ENCODE measurements at places on chromosomes 11 and 22.

DNA sequence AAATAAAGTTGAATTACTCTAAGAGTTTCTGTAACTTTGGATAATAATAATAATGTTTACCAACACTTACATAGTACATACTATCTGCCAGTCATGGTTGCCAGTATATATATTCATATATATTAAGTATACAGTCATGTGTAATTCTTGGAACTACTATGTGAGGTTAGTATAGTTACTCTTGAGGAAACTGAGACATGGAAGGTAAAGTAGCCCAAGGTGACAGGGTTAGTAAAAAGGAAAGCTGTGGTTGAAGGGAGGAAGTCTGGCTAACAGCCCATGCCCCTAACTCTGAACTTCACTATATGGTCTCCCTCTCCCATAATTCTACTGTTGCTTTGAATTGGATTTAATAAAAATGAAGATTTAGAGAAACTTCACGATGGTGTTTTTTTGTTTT is 24.9 kb downstream of the FDX1 start:
- DNase-seq, result no peak

DNA sequence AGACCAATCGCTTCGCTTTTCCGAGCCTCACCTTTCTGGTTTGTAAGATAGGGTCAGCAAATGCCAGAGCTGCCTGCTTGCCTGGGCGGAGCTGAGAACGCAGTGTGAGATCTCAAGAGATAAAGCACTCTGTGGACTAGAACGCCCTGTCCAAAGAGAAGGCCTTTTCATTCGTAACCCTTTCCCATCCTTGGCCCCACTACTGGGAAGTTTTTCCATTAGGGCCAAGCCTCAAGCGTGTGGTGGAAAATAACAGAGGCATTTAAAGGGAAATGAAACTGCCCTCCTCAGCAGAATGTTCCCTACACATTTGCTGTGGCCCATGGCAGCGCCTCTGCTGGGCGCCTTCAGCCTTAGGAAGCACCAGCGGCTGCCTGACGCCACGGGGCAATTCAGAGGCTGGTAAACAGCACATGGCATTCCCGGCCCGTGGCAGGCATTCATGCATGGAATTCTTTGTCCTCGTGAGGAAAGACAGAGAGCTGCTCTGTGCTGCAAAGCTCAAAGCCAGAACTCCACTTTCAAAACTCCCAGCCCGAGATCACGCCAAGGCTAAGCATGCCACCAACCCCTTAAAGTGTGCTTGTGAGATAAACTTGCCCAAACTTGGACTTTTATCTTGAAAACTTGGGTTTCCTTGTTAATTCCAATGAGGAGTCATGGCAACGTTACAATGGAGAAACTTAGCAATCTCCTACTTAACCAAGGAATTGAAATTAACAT is 38.1 kb downstream of the AHNAK start:
- DNase-seq, result peak; percentile 97

DNA sequence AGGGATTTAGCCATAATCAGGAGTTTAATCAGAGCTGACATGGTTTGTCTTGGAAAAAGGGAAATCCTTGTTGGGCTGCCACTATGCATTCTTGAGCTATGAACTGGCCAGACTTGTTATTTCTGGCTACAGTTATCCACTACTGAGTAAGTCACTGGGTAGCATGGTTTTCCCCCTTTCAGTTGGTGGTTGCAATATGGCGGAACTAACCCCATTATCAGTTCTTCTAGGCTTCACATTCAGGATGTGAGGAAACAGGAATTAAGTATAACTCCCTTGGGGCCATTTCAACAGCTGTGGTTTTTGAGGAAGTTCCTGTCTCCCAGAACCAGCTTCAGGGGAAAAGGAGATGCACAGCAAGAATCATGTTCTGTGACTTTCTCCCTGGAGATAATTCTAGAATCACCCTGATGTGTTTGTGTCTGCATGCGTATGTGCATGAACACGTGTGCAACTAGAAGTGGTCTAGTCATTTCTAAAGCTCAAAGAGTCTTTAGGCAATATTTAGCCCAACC is 103.0 kb upstream of the CD44 start:
- DNase-seq, result peak; percentile 42

GRCh38 chr22:39703091-39703490 is 132.5 kb downstream of the CACNA1I start:
- no peak for DNase-seq

GRCh38 chr22:28560046-28560742 is 119.4 kb downstream of the TTC28 start:
- DNase-seq, result no peak

DNA sequence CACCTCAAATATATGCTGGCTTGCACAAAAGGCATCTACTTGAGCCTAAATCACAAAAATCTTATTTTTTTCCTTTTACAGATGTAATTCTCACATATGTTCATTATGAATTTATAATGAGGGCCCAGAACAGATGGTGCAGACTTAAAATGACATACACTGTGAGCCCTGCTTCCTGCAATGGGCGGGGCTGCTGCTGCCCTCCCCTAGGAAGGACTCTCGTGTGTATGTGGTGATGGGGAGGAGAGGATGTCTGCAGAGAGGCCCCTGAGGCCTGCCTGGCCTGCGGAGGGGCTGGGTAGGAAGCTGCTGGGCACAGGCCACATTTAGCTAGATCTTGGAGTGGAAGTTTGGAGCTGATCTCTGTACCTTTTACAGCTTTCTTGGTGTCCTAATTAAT is 233.4 kb upstream of the KIRREL3 start:
- DNase-seq, result no peak

DNA sequence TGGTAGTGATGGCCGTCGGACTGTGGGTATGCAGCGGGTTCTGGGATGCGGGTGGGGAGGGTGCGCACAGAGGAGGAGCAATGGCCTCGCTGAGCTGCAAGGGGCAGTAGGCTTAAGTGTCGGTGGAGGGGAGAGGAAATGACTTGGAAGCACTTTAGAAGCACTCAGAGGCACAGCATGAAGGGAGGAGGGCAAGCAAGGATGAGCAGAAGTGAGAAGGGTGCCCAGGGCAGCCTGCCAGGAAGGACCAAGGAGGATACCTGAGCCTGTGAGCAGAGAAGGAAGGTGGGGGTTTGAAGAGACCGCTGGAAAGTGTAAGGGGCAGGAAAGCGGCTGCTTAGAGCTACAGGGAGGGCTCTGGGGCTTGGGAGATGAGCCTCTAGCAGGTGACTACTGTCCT is 330 bp downstream of the SLC5A1 start:
- DNase-seq, result no peak

DNA sequence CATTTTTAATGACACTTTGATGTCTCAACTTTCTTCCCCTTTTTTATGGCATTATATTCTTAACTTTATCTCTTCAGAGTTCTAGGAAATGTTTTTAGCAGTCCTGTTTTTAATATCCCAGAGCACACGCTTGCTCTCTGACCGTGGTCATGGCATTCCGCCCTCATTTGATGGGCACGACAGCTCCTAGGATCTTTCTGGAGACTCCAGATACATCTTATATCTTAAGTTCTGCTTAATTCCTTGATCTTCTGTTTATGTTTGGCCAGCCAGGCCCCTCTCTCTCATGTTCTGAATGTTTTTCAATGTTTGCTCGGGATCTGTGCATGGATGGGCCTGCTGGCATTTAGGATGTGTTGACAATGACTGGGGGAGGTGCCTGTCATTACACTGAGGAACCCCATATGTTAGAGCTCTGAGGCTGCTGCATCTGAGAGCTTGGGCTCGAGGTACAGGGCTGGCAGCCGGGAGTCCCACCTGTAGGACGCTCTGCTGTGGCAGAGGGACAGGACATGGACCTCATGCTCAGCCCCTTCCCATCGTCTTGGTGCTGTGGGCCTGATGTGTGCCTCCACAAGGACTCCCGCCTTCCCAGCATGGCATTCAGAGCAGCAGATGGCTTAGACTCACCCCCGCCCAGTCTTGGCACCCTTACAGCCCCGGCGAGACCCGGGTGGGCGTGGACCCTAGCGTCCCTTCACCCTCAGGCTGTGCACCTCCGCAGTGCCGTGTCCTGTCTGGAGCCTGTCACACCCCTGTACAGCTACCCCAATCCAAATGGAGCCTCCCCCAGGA is 75.0 kb downstream of the CDKN1C start:
- no peak for DNase-seq

- no peak for DNase-seq
Observed at GRCh38 chr11:70301191-70301590, 30.7 kb downstream of the PPFIA1 start.

GRCh38 chr11:96074551-96075310 is 150.8 kb upstream of the MTMR2 start:
- no peak for DNase-seq

DNA sequence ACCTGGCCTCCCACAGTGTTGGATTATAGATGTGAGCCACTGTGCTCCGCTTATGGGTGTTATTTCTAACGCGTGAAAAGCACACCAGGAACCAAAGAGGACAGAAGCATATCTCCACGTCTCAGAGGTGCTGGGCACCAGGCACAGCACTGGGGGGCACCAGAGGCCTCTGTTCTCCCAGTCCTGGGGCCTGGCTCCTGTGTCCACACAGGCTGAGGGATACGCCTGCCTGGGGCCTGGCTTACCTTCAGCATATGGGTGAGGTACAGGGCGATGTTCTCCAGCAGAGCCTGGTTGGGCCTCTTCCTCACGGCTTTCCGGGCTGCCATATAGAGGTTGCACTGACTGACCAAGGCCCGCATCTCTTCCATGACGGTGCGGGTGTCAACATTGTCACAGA is 24.7 kb upstream of the NAP1L4 start:
- DNase-seq, result no peak

DNA sequence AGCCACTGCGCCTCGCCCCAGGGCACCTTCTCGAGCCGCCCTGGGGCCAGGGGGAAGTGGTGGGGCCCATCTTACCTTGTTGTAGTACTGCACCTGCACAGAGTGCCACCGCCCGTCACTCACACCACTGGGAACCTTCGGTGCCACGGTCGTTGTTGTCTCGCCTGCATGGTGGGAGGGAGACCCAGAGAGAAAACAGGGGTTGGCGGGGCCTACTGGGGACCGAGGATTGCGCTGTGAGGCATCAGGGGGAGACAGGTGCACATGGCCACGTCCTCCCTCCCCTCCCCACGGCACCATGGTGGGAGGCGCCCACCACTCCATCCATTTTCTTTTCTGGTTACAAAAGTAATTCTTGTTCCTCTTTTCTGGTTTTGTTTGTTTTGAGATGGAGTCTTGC is 97.8 kb downstream of the TRMU start:
- no peak for DNase-seq

DNA sequence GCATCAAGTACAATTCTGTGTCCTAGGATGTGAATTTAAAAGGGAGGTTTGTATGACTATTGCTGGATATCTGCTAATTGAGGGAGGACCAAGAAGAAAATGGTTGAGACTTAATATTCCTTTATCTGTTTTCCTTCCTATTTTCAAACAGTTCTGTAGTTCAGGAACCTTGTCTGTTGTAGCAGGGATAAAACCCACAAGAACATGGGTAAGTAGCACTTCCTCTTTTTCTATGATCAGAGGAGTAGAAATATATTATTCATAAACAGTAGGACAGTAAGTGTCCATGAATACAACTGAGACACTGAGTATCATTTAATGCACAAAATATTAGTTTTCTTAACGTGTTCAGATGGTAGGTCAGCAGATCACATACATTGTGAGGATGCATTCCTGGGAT is 7.6 kb downstream of the MS4A3 start:
- DNase-seq, result no peak

DNA sequence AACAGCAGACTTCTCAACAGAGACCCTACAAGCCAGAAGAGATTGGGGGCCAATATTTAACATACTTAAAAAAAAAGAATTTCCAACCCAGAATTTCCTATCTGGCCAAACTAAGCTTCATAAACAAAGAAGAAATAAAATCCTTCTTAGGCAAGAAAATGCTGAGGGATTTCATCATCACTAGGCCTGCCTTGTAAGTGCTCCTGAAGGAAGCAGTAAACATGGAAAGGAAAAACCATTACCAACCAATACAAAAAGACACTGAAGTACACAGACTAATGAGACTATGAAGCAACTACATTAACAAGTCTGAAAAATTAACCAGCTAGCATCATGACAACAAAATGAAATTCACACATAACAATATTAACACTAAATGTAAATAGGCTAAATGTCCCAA is 947.9 kb upstream of the CHORDC1 start:
- no peak for DNase-seq
